ENCODE measurements at places on chromosomes 4 and X. TPM values are rescaled to one million over a fixed set of nuclear protein-coding genes. Genes with fewer than 3 reads are reported as not detected.

Gene GLRA2
- total RNA-seq = not detected

Gene LUZP4
- not detected for total RNA-seq

Gene CSAG1
- total RNA-seq = 0.24 TPM

Gene LDB2
- not detected for total RNA-seq

Gene RBM46
- not detected for total RNA-seq

Gene STPG2
- total RNA-seq = not detected

Gene SLC49A3
- total RNA-seq = 0.21 TPM

Gene MGST2
- total RNA-seq = 44.5 TPM

Gene ARSJ
- 3.7 TPM for total RNA-seq

Gene CACNA1F
- not detected for total RNA-seq

Gene MAGEA2B
- total RNA-seq = not detected

Gene TBC1D19
- total RNA-seq = 4.7 TPM

Gene GCNA
- total RNA-seq = 1.7 TPM

Gene CHRNA9
- total RNA-seq = 0.98 TPM

Gene MTTP
- not detected for total RNA-seq

Gene PHKA1
- 29.5 TPM for total RNA-seq

Gene HERC5
- total RNA-seq = 4.0 TPM

Gene SORBS2
- 0.63 TPM for total RNA-seq

Gene GPR50
- total RNA-seq = 0.20 TPM

Gene TAPT1
- 11.5 TPM for total RNA-seq

Gene MMGT1
- 15.8 TPM for total RNA-seq

Gene TRPC5OS
- total RNA-seq = not detected

Gene HPGDS
- total RNA-seq = not detected

Gene LRIT3
- total RNA-seq = 0.02 TPM

Gene SHROOM3
- 15.8 TPM for total RNA-seq

Gene XAGE1A
- total RNA-seq = 25.2 TPM

Gene STOX2
- total RNA-seq = 2.3 TPM

Gene IGSF1
- 0.28 TPM for total RNA-seq

Measured in A549 treated with AZD2906 at 1 μM for 4 hours (cell line).